ENCODE measurements at places on chromosomes 7 and 10.
A peak's percentile ranks its signal among the peaks of the same experiment; 100 is the strongest.

DNA sequence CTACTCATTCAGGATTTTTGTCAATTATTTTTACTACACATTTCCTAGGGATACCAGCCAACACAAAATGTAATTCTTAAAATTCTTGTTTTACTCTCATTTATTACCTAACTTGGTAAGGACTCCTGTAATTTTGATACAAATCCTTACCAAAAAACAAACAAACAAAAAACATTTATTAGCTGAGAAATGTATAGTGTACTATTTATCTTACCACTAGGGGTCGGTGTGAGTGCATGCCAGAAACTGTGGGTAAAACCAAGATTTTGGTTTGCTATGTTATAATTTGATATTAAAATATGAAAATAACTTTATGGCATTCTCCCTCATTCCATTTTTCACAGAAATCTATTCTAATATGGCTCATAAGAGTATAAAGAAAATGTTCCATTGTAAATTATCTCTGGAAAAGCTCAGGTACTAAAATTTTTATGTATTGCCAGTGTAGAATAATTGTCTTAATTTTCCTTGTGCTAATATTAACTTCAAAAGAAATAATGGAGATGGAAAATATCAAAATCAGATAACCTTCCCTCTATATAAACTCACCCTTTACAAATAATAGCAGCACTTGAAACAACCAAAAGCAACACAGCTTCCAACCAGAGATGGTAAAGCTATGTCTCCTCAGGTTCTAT lies 290.8 kb upstream of the PCDH15 start:
- DNase-seq = no peak

- no peak for DNase-seq
Measured at GRCh38 chr10:58993480-58994221, 182.8 kb upstream of the PHYHIPL start.

GRCh38 chr10:103570844-103571655 lies 77.5 kb downstream of the NEURL1 start:
- DNase-seq = no peak

- DNase-seq = peak; percentile 53
Measured at GRCh38 chr7:2037301-2037807, 195.4 kb downstream of the MAD1L1 start.

DNA sequence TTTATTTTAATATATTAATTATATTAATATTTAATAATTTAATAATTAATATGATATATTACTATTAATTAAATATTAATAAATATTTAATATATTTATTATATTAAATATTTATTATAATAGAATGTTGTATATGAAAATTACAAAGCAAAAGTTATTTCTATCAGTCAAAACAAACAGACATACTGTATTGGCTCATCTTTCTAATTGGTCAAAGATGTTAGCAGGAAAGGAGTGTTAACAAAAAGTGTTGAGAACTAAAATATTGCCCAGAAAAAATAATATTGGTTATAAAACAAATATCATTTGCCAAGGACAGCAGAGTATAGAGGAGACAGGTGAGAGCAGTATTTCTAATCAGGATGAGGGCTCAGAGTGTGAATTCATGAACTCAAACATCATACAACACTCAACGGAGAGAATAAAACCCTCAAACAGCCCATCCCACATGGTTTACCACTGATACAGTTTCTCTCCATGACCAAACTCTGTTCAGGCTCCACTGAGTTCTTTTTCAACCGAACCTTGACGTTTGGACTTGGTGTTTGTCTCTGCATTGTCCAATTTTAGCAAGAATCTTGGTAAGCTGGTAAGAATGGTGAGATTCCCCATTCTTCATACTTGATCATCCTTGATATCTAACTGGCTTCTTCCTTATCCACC lies 58.0 kb downstream of the TSPAN12 start:
- no peak for DNase-seq

DNA sequence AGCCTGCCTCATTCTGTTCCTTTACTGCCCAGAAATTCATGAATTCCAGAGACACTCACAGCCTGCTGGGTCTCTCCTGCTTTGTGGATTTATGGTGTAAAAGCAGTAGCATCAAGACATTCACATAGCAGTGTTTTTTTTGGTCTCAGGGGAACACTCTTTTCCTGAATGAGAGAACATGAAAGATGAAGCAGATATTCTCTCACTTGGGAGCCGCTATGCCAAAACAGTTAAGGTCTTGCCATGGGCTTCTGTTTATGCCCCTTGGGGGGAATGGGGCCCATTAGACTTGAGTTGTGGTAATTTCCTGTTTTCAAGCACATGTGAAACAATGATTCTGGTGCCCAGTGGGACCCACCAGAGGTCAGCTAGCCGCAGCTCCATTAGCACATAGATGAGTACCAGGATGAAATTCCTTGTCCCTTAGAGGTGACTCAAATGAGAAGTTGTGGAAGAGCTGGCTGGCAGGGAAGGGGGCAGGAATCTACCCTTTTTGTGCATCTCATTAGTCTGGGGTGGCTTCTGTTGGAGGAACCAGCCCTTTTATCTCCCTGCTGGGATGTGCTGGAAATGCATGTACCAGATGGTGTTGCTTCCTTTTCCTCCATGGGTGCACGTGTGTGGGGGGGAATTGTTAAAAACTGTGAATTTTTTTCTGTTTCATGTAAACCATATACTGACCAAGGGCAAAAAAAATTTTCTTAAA lies 13.3 kb downstream of the BMPER start:
- no peak for DNase-seq

- DNase-seq = no peak
Measured at GRCh38 chr10:1589257-1589656, 148.1 kb downstream of the ADARB2 start.

GRCh38 chr10:5645944-5646617 lies 20.3 kb downstream of the ASB13 start:
- no peak for DNase-seq

- no peak for DNase-seq
Measured at GRCh38 chr7:96059075-96059474, 262.8 kb downstream of the SLC25A13 start.

GRCh38 chr7:71905821-71906220 lies 506.3 kb downstream of the CALN1 start:
- no peak for DNase-seq

DNA sequence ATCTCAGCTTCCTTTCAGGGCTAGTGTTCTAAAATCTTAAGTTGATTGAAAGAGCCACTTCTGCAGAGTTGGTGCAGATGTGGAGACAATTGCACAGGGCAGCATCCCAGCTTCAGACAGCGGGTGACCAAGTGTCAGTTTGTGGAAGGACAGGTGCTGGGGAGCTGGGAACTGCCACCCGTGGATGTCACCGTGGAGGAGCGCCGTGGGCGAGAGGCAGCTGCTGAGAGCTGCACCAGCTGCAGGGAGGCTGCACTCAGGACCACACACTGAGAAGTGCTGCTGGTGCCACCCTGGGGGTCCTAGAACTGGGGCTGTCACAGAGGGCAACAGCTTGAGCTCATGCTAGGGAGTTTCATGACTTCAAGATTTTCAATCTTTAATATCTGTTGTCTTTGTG lies 543.0 kb upstream of the FZD8 start:
- no peak for DNase-seq

- no peak for DNase-seq
Measured at GRCh38 chr10:77932016-77932715, 5.6 kb upstream of the DLG5 start.

DNA sequence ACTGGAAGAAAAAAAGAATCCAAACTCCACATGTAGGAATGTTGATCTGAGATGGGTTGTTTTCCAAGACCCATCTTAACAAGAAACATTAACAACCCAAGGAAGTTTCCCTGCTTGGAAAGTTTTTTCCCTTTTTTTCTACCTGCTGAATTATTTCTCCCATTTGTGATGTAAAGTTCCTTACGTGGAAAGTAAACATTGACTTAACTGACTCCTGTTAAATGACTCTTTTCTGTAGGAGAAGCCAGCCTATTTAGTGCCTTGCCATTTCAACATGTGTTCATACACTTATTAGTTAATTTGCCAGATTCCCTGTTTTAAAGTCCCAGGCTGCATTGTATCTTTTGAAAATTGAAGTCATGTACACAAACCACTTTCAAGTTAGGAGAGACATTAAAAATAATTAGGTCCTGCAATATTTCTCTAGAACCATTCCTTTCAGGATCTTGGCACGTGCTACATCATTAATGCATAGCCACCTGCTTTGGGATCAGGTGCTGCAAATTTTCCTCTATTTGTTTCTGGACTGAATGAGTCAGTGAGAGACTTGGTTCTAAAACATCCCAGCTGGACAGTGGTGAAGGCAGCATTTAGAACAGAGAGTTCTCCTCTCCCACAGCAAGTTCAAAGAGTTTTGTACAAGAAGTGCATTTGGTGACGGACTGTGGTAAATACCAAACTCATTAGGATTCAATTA lies 698.5 kb downstream of the SUGCT start:
- no peak for DNase-seq

- no peak for DNase-seq
Measured at GRCh38 chr7:43083106-43083505, 29.3 kb upstream of the HECW1 start.

- no peak for DNase-seq
Measured at GRCh38 chr10:75987616-75988015, 556.2 kb downstream of the LRMDA start.

GRCh38 chr7:36910401-36910800 lies 186.1 kb upstream of the AOAH start:
- DNase-seq = no peak

DNA sequence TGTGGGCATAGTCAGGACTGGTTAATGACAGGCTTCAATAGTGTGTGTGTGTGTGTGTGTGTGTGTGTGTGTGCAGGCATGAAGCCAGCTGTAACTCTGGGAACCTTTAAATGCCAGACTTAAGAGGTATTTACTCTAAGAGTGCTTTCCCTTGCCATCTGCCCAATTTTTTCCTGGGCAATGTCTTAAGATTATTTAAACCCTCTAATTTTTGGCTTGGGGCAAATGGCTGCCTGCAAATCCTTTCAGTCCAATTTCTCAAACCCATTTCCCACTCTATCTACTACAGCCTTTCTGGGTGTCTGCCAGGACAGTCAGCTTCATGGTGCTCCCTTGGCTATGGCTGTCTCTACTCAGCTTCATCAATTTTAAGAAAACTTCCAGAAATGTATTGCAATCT lies 62.6 kb upstream of the C1GALT1 start:
- no peak for DNase-seq

DNA sequence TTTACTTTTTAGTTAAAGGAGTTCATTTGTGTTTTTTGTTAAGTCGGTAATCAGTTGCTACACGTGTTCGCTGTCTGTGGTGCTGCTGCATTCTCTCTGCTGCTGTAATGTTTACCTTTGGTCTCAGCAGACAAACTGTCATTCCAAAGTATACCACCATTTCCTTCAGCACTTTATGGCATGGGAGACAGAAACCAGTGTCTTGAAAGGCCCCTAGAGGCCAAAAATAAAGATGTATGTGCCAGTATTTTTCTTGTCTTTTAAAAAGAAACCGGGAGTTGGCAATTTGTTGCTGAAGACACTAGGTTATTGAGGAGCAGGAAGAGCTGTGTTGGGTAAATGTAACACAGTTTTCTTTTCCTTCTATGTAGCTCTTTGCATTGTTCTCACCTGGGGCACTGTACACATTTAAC lies 24.1 kb downstream of the ZNF92 start:
- DNase-seq = no peak

GRCh38 chr7:93092757-93093370 lies 24.9 kb downstream of the SAMD9 start:
- peak; percentile 11 for DNase-seq

- DNase-seq = no peak
Measured at GRCh38 chr10:6305401-6306321, 102.9 kb downstream of the PFKFB3 start.

DNA sequence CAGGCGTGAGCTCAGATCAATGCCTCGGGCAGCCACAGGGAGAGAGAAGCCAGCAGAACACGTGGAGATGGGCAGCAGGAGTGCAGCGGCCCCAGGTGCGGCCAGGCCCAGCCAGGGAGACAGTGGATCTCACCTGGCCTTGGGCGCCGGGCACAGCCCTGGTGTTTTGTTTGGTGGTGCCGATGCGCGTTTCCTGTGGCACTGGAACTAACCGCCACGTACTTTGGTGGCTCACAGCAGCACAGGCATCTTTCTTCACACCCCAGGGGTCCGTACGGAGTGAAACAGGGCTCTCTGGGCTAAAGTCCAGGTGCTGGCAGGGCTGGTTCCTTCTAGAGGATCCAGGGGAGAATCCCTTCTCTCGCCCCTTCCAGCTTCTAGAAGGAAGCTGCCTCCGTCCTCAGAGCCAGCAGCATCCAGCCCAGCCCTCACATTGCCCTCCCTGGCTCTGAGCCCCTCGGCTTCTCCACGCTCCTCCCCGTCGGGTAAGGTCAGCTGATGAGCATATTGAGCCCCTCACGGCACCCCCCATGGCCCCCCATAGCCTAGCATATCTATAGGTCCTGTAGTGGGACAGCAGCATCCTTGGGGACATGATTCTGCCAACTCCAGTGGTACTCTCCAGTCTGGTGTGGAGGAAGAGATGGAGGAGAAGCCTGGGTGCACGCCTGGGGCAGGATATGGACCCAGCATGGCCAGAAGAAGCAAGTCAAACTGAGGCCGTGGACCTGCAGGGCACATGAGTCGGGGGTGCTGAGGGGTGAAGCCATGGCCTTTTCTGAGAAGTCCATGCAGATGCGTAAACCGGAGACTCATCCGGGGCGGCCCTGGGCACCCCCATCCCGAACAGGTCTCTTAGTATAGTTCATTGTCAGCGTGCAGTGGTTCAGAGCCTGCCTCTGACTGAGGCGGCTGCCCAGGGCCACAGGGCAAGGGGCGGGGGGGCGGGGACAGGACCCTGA lies 43.4 kb upstream of the PPP2R2D start:
- DNase-seq = no peak

GRCh38 chr7:387132-388022 lies 97.4 kb downstream of the FOXL3 start:
- DNase-seq = no peak

DNA sequence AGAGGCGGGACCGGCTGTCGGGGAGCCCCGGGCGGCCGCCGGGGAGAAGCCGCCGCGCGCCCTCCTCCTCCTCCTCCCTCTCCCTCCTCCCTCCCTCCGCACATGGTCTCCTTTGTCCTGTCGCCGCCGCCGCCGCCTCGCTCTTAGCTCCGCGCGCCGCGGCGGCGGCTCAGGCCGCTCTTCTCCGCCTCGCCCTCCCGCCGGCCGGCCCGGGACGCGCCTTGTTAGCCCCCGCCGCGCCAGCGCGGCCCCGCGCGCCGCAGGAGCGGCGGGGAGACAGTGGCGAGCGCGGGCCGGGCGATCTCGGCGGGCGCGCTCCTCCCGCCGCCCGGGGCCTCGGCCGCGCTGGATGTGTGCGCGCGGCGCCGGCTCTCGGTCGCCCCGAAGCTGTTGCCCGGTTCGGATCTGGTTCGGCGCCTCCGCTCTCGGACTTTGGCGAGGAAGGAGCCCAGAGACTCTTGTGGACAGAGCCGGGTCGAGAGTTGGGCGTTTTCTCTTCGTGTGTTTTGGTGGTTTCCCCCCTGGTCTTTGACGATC lies 437.4 kb upstream of the GALNT17 start:
- DNase-seq = peak; percentile 31

DNA sequence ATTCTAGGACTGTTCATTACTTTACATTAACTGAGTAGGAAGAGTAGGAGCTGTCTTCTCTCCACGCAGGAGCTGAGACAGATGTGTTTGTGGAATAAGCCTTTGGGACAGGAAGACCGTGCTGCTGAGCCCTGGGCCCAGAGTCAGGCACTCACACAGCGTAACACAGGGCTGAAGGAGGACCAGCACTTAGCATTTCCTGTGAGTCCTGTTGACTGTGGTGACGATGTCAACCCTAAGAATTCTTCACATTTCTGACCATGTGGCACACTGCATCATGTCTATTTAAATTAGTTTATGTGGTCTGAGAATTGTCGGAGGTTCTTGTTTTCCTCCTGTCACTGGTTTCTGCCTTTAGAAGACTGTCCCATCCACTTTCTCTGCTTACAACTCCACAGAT lies 117.2 kb downstream of the PIP4K2A start:
- peak; percentile 49 for DNase-seq
